Lung microvascular endothelial cell (primary cell): ENCODE measurements at places on chromosomes 1 and 21. TPM values are rescaled to one million over a fixed set of nuclear protein-coding genes. Genes with fewer than 3 reads are reported as not detected.

GRCh38 chr1:29956349-29957030 lies 720.2 kb downstream of the PTPRU start:
- DNase-seq = peak; percentile 7

Gene KRTAP21-2
- not detected in 2 replicates for total RNA-seq

GRCh38 chr1:21706151-21706835 lies 37.1 kb upstream of the RAP1GAP start:
- no peak for DNase-seq

GRCh38 chr1:25654109-25654660 lies 37.6 kb downstream of the MAN1C1 start:
- DNase-seq = no peak

GRCh38 chr1:238196516-238196915 lies 305.8 kb upstream of the ZP4 start:
- DNase-seq = no peak

GRCh38 chr1:68955424-68955823 lies 458.5 kb upstream of the DEPDC1 start:
- no peak for DNase-seq

DNA sequence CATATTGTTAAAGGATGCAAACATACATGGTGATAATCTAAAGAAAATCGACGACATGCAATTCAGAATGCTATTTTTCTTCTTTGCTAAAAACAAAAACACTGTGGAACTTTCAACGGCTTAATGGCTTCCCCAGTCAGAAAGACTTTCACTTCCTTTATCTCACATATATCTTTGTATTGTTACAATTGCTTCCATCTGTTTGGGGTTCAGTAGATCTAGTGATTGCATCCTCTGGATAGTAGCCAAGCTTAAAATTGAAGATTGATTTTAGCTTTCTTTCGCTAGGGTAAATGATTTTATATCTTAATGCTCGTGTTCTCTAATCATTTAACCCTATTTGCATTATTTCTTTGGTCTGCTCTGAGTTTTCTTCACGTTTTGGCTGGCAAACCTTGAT lies 31.8 kb upstream of the ADAMTS1 start:
- DNase-seq = no peak

GRCh38 chr1:64599242-64599641 lies 129.3 kb downstream of the CACHD1 start:
- DNase-seq = no peak

DNA sequence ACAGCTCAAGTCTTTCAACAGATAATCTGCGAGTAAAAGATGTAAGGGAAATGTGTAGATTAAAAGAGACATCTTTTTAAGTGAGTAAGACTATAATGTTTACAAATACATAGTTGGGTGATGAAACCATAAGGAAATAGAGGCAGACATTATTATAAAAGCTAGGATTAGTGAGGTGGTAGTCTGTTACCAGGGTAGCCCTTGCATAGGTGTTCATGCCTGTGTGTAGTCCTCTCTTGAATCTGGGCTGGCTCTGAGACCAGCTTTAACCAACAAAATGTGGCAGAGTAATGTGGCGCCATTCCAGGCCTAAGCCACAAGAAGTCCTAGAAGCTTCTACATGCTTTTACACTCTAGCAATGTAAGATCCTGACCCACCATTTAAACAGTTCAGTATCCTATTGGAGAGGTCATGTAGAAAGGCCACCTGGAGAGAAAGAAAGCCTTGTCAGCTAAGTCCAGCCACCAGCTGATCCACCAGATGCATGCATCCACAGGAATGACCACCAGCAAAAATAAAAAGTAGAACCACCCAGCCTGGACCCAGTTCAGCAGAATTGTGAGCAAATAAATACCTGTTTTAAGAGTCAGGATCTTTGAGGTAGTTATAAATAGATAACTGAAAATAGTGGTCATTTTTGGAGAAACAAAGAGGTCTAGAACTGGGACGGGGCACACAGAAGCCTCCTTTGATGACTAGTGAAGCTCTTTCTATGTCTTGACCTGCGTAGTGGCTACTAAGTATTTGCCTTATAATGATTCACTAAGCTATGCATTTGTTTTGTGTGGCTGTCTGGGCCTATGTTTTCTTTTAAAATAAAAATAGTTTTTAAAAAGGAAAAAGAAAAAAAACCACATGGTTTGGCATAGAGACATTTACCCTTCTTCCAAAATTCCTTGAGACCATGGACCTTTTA lies 8.1 kb downstream of the NIBAN1 start:
- no peak for DNase-seq

Gene SERPINC1
- not detected in 2 replicates for total RNA-seq

- DNase-seq = peak; percentile 6
Observed at GRCh38 chr1:43143441-43143888, 28.6 kb downstream of the EBNA1BP2 start.

Gene SYT11
- 15.5 and 24.6 TPM in 2 replicates for total RNA-seq

Gene F13B
- total RNA-seq = under 0.01 TPM in 1 of 2 replicates, not detected in the other

DNA sequence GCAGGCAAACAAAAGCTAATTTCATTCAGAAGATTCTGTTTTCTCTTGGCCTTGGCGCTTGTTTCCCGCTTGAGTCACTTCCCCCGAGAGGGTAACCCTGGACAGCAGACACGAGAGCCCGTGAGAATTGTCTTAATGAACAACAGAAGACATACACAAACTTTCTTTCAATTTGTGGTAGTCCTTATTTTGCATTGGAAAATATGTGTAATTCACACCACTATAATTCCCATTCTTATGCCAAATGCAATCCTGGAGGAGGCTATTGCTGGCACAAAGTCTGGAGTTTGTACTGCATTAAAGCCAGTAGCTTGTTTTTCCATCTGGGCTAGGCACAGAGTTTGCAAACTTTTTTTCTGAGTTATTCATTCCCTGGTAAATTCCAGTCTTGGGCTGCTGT lies 109.8 kb upstream of the IVNS1ABP start:
- peak; percentile 41 for DNase-seq

DNA sequence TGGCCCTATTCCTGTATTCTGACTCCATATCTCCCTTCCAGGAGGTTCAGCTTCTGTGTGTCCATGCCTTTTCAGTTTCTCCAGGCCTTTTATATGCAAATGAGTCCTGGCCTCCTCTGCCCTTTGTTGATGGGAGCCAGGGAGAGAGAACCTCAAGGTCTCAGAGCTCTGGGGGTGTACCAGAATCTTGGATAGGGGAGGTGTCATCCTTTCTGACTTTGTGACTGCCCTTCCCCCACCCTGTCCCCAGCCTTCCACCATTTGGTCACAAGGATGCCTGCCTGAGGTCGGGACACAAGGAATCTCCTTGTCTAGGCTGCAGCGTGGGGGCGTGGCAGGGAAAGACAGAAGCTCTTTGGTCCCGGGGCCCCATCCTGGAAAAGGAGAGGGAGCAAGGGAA lies 18.6 kb downstream of the LURAP1 start:
- no peak for DNase-seq

GRCh38 chr1:98496256-98496995 lies 165.1 kb upstream of the SNX7 start:
- DNase-seq = no peak
